ENCODE measurements at places on chromosomes 12 and 14.
A peak's percentile ranks its signal among the peaks of the same experiment; 100 is the strongest.

DNA sequence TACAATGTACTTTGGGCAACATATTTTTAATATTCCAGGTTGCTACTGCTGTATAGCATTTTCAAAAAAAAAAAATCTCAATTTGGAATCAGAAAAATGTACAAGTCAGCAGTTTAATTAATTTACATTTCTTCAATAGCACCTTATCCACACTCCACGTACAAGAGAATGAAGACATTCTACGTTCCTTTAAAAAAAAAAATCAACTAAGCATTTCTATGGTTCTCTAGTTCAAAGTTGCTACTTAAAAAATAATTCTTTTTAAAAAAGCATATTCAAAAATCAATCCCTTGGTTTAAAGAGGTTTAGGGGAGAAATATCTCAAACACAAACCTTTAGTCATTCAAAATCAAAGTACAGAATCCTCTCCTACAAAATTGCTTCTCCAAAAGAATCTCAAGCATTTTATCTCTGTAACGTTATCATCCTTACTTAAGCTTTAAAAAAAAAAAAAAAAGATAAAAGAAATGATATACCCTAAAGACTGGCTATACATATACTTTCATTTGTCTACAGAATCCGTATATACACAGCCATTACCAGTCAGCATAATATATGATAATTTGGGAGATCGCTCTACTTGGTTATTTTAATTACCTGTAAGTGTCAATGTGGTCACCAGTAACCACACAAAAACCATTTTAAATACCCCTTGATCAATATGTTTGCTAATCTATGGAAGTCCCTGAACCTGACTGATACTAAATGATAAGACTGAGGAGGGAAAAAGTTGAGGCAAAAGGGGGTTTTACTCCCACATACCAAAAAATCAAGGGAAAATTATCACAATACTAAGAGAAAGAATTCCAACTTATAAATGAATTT, 2.7 kb downstream of the MED13L start:
- no peak for DNase-seq

- DNase-seq = no peak
Measured at GRCh38 chr12:66044731-66045130, 85.8 kb downstream of the LLPH start.

DNA sequence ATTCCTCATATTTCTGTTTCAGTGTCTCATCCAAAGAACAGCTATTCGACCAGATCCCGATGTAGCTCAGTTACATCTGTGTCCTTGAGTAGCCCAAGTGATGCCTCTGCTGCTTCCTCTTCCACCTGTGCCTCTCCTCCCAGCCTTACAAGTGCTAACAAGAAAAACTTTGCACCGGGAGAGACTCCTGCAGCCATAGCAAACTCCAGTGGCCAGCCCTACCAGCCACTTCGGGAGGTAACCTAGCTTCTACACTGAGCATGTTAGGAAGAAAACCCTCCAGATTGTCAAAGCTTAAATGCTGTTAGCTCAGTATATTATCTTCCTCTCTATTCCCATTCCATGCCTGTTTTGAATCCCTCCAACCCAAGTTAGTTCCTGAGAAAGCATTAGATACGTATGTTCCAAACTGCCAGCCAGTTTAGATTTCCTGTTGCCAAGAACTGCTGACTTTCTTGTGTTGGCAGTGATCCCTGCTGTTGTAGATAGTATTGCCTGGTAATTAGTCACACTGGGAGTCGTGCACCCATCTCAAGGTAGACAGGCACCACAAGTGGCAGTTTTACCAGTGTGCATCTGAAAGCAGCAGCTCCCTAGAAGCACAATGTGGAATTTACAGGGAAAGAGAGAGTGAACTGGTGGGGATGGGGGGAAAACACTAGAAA, 14.0 kb upstream of the KCNH3 start:
- DNase-seq = no peak

GRCh38 chr14:93734086-93734822, 54.0 kb downstream of the PRIMA1 start:
- DNase-seq = no peak

DNA sequence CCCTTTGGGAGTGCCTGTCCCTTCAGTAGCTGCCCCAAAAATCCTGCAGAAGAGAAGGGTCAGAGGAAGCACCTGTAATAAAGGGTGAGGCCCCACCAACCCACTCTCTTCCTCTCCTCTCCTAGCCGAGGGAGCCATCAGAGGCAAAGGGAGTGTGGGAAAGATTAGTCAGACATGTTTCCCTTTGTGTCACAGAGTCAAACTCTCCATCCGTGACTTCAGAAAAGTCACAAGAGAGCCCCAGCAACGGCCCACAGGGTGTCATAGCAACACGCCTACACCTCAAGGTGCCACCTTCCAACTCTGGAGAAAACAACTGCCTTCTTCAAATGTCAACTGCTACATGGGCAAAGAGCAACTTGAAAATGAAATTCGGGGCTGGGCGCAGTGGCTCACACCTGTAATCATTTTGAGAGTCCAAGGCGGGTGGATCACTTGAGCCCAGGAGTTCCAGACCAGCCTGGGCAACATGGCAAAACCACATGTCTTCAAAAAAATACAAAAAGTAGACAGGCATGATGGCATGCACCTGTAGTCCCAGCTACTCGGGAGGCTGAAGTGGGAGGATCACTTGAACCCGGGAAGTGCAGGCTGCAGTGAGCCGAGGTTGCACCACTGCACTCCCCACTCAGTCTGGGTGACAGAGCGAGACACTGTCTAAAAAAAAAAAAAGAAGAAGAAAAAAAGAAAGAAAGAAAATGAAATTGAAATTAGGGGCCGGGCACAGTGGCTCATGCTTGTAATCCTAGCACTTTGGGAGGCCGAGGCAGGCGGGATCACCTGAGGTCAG, 17.7 kb upstream of the CD27 start:
- peak; percentile 31 for DNase-seq

GRCh38 chr14:45868863-45869262, 615.9 kb upstream of the MIS18BP1 start:
- no peak for DNase-seq

- peak; percentile 27 for DNase-seq
Measured at GRCh38 chr12:34394211-34395055, 372.1 kb downstream of the ALG10 start.

GRCh38 chr12:120693848-120694247, 6.9 kb downstream of the MLEC start:
- no peak for DNase-seq

GRCh38 chr12:102349079-102349478, 131.3 kb downstream of the IGF1 start:
- no peak for DNase-seq

DNA sequence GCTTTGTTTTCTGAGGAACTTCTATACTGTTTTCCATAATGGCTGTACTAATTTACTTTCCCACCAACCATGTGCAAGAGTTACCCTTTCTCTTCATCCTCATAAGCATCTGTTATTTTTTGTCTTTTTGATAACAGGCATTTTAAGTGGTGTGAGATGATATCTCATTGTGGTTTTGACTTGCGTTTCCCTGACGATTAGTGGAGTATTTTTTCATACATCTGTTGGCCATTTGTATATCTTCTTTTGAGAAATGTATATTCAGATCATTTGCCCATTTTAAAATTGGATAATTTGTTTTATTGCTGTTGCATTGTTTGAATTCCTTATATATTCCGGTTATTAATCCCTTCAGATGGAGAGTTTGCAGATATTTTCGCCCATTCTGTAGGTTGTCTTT, 10.2 kb upstream of the HMGA2 start:
- no peak for DNase-seq

DNA sequence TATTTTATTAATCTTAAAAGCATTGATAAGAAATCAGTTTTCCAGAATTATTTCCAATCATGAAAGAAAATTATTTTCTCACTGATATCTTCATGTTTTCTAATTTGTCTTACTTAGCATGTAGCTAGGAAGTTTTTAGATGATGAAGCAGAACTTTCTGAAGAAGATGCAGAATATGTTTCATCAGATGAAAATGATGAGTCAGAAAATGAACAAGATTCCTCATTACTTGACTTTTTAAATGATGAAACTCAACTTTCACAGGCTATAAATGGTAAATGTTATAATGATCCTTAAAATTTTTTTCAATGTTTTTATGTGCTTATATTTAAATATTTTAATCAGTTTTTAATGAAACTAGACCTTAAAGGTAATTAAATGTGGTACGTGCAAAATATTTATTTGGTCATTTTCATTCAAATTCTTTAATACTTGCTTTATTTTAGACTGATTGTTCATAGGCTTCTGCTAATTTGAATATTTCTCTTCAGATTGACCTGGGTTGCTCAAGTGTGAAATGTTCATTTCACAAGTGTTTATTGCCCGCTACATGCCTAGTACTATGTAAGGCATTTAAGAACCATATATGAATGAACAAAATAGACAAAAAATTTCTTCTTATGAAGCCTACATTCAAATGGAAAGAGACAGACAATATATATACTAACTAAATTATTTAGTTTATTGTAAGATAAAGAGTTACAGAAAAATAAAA, 49.5 kb downstream of the FANCM start:
- DNase-seq = no peak

GRCh38 chr14:94548999-94549985, 11.9 kb upstream of the SERPINA4 start:
- DNase-seq = peak; percentile 71
